ENCODE measurements at places on chromosomes 2 and 18. TPM values are rescaled to one million over a fixed set of nuclear protein-coding genes. Genes with fewer than 3 reads are reported as not detected.

C2orf78 gene
- not detected for polyA plus RNA-seq

GLB1L gene
- polyA plus RNA-seq = 1.9 TPM

ORC2 gene
- 6.0 TPM for polyA plus RNA-seq

WDR43 gene
- 18.7 TPM for polyA plus RNA-seq

LOXL3 gene
- polyA plus RNA-seq = 0.79 TPM

CPLX4 gene
- not detected for polyA plus RNA-seq

VAMP5 gene
- polyA plus RNA-seq = 19.5 TPM

LINC00305 gene
- not detected for polyA plus RNA-seq

RAB12 gene
- 18.9 TPM for polyA plus RNA-seq

BOD1L2 gene
- not detected for polyA plus RNA-seq

POU3F3 gene
- polyA plus RNA-seq = 0.07 TPM

ANKRD30BL gene
- polyA plus RNA-seq = not detected

HOXD9 gene
- 2.4 TPM for polyA plus RNA-seq

SNED1 gene
- polyA plus RNA-seq = 3.6 TPM

Measured in esophagus (tissue), 2 donors.